ENCODE measurements at places on chromosomes 12 and 14. TPM values are rescaled to one million over a fixed set of nuclear protein-coding genes. Genes with fewer than 3 reads are reported as not detected.

The ARHGEF25 gene
- 9.0 TPM for total RNA-seq

The TMEM263 gene
- 132 TPM for total RNA-seq

- no peak overlapping the region for H3K27ac ChIP-seq
- no peak for DNase-seq
- H3K4me1 ChIP-seq = no peaks in the 10 kb centered on the region
These were observed 219.4 kb downstream of the CNTN1 start for GRCh38 chr12:40911676-40912075.

The ABCC9 gene
- total RNA-seq = 10.0 TPM

The LBHD2 gene
- not detected for total RNA-seq

The GALNT9 gene
- total RNA-seq = 2.2 TPM

The CLEC4A gene
- total RNA-seq = not detected

GRCh38 chr14:99677231-99678140 is 6.6 kb upstream of the CYP46A1 start:
- peaks cover 7% of the 10 kb centered on the region for H3K4me1 ChIP-seq
- DNase-seq = peak; percentile 65
- H3K27ac ChIP-seq = peak overlapping the region; percentile 48

DNA sequence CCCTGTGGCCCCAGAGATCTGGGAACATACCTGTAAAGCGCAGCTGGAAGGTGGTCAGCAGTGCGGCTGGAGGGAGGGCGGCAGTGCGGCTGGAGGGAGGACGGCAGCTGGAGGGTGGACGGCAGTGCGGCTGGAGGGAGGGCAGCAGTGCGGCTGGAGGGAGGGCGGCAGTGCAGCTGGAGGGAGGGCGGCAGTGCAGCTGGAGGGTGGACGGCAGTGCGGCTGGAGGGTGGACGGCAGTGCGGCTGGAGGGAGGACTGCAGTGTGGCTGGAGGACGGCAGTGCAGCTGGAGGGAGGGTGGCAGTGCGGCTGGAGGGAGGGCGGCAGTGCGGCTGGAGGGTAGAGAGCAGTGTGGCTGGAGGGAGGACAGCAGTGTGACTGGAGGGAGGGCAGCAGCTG is 23.5 kb downstream of the LRCOL1 start:
- H3K4me1 ChIP-seq = no peaks in the 10 kb centered on the region
- H3K27ac ChIP-seq = no peak overlapping the region
- H3K27me3 ChIP-seq = peaks cover 8% of the 10 kb centered on the region
- H3K4me3 ChIP-seq = no peak overlapping the region

DNA sequence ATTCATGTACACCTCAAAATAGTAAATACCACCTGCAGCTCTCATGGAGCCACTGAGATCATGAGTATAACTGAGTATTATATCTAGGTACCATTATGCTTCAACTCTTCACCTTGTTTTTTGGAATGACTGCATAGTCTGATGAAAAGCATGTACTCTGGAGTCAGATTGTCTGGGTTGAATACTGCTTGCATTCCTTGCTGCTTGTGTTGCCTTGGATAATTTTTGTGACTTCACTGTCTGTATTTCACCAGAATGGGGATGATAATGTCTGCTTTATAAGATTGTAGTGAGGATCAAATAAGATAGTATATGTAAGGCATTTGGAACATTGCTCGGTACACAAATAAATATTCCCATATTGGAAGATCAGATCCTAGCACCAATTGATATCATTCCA is 54.2 kb downstream of the SUSD6 start:
- H3K27me3 ChIP-seq = no peaks in the 10 kb centered on the region
- H3K4me1 ChIP-seq = peaks cover 67% of the 10 kb centered on the region
- no peak overlapping the region for H3K4me3 ChIP-seq
- H3K36me3 ChIP-seq = no peaks in the 10 kb centered on the region

DNA sequence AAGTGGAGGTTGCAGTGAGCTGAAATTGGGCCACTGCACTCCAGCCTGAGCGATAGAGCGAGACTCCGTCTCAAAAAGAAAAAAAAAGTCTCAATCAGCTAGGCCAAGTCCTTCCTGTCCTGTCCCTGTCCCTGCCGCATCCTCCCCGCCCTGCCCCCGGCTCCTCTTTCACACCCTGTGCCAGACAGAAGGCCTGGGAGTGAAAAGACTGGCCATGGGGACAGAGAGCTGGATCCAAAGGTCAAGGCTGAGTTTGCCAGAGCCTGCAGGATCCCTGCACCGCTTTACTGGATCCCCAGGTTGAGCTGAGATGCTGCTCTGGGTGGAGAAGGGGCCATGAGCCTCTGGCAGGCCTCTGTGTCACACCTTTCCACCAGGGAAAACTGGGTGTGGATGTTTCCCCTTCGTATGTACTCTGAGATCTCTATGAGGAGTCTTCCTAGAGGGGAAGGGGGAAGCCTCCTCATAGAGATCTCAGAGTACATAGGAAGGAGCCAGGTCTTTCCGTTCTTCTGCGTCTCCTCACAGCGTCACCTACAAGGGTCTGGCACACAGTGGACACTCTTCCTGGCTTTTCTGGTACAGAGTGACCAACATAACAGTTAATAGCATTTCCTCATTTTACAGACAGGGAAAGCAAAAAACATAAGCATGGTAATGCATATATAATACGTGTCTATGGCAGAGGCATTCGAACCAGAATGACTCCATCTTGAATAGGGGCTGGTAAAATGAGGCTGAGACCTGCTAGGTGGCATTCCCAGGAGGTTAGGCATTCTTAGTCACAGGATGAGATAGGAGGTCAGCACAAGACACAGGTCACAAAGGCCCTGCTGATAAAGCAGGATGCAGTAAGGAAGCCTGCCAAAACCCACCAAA is 35.1 kb downstream of the NINJ2 start:
- no peak for DNase-seq
- H3K27ac ChIP-seq = no peak overlapping the region
- H3K36me3 ChIP-seq = no peaks in the 10 kb centered on the region
- no peaks in the 10 kb centered on the region for H3K27me3 ChIP-seq
- peaks cover 15% of the 10 kb centered on the region for H3K4me1 ChIP-seq
- no peak overlapping the region for H3K4me3 ChIP-seq

DNA sequence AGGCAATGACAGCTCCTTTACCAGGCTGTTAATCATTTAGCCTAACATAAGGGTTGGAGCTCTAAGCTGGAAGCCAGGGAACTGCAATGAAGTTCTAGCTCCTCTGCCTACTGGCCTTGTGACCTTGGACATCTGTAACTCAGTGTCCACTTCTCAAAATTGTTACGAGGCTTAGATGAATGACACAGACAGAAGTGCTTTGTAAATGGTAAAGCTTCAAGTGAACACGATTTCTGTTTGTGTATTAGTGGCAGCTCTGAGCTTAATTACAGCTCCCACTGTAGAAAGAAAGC is 122.8 kb downstream of the EML1 start:
- H3K4me3 ChIP-seq = no peak overlapping the region
- no peaks in the 10 kb centered on the region for H3K36me3 ChIP-seq
- no peaks in the 10 kb centered on the region for H3K27me3 ChIP-seq
- peaks cover 5% of the 10 kb centered on the region for H3K4me1 ChIP-seq

- no peak overlapping the region for H3K4me3 ChIP-seq
- H3K36me3 ChIP-seq = no peaks in the 10 kb centered on the region
- H3K4me1 ChIP-seq = no peaks in the 10 kb centered on the region
These were observed 466.6 kb downstream of the FOXG1 start for GRCh38 chr14:29233188-29233587.

GRCh38 chr12:118575730-118576129 is 199.4 kb downstream of the SUDS3 start:
- H3K4me3 ChIP-seq = no peak overlapping the region
- no peaks in the 10 kb centered on the region for H3K4me1 ChIP-seq
- H3K27ac ChIP-seq = no peak overlapping the region
- DNase-seq = no peak

The SLCO1B1 gene
- 33.4 TPM for total RNA-seq

The LHX5 gene
- 0.10 TPM for total RNA-seq

- no peaks in the 10 kb centered on the region for H3K27me3 ChIP-seq
- no peak overlapping the region for H3K4me3 ChIP-seq
- no peak for DNase-seq
- H3K27ac ChIP-seq = no peak overlapping the region
- H3K4me1 ChIP-seq = no peaks in the 10 kb centered on the region
- no peaks in the 10 kb centered on the region for H3K36me3 ChIP-seq
These were observed 434.1 kb upstream of the RPL10L start for GRCh38 chr14:47085678-47086077.

GRCh38 chr12:87689196-87689595 is 340.0 kb downstream of the C12orf50 start:
- H3K27ac ChIP-seq = no peak overlapping the region
- H3K4me3 ChIP-seq = no peak overlapping the region
- H3K27me3 ChIP-seq = no peaks in the 10 kb centered on the region
- DNase-seq = no peak

The SENP1 gene
- 16.9 TPM for total RNA-seq

- peak; percentile 71 for DNase-seq
- no peaks in the 10 kb centered on the region for H3K27me3 ChIP-seq
- H3K36me3 ChIP-seq = no peaks in the 10 kb centered on the region
- H3K4me3 ChIP-seq = no peak overlapping the region
- H3K4me1 ChIP-seq = no peaks in the 10 kb centered on the region
These were observed 320.2 kb upstream of the SFSWAP start for GRCh38 chr12:131390412-131391334.
